ENCODE measurements at places on chromosomes 13 and 19. TPM values are rescaled to one million over a fixed set of nuclear protein-coding genes. Genes with fewer than 3 reads are reported as not detected.
A peak's percentile ranks its signal among the peaks of the same experiment; 100 is the strongest.

DNA sequence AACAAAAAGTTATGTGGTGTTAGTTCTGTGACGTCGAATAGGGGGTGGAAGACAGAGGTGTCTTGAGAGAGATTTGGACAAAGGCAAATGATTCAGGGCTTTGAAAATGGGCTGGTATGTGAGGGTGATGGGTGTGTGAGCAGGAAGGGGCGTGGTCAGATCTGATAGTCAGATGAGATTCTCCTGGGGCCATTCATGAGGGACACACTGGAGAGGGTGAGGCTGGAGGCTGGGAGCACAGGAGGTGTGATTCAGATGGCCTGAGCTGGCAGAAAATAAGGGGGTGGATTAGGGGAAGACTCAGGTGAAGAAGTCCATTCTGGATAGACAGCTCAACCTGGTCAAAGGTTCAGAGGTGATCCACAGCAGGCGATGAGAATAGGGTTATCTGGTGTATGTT, 28.0 kb downstream of the CYP4F22 start:
- H3K4me3 ChIP-seq: no peak overlapping the region
- no peaks in the 10 kb centered on the region for H3K36me3 ChIP-seq

GRCh38 chr19:15452111-15453047, 2.6 kb upstream of the WIZ start:
- H3K4me3 ChIP-seq: no peak overlapping the region
- no peak for DNase-seq
- H3K27me3 ChIP-seq: no peaks in the 10 kb centered on the region
- H3K36me3 ChIP-seq: peaks cover 42% of the 10 kb centered on the region

GRCh38 chr13:110949116-110949515, 34.2 kb upstream of the ANKRD10 start:
- H3K4me1 ChIP-seq: no peaks in the 10 kb centered on the region
- no peak for DNase-seq
- H3K27me3 ChIP-seq: no peaks in the 10 kb centered on the region
- no peaks in the 10 kb centered on the region for H3K36me3 ChIP-seq
- H3K4me3 ChIP-seq: no peak overlapping the region
- H3K27ac ChIP-seq: no peak overlapping the region

- no peak overlapping the region for H3K27ac ChIP-seq
- H3K4me1 ChIP-seq: no peaks in the 10 kb centered on the region
- H3K36me3 ChIP-seq: no peaks in the 10 kb centered on the region
Observed at GRCh38 chr13:51044023-51044665, 66.9 kb downstream of the C13orf42 start.

GRCh38 chr19:23804676-23805075, 46.0 kb upstream of the ZNF681 start:
- H3K27ac ChIP-seq: no peak overlapping the region
- H3K36me3 ChIP-seq: no peaks in the 10 kb centered on the region
- DNase-seq: no peak
- H3K4me3 ChIP-seq: no peak overlapping the region

- H3K27ac ChIP-seq: no peak overlapping the region
- no peaks in the 10 kb centered on the region for H3K36me3 ChIP-seq
- no peaks in the 10 kb centered on the region for H3K27me3 ChIP-seq
- no peak for DNase-seq
Observed at GRCh38 chr19:9054765-9055164, 32.1 kb upstream of the OR1M1 start.

- peaks cover 4% of the 10 kb centered on the region for H3K4me1 ChIP-seq
- DNase-seq: peak; percentile 51
- peaks cover 15% of the 10 kb centered on the region for H3K27me3 ChIP-seq
- H3K4me3 ChIP-seq: no peak overlapping the region
- H3K27ac ChIP-seq: no peak overlapping the region
- no peaks in the 10 kb centered on the region for H3K36me3 ChIP-seq
Observed at GRCh38 chr13:25375727-25376358, 4.1 kb downstream of the ATP8A2 start.

DNA sequence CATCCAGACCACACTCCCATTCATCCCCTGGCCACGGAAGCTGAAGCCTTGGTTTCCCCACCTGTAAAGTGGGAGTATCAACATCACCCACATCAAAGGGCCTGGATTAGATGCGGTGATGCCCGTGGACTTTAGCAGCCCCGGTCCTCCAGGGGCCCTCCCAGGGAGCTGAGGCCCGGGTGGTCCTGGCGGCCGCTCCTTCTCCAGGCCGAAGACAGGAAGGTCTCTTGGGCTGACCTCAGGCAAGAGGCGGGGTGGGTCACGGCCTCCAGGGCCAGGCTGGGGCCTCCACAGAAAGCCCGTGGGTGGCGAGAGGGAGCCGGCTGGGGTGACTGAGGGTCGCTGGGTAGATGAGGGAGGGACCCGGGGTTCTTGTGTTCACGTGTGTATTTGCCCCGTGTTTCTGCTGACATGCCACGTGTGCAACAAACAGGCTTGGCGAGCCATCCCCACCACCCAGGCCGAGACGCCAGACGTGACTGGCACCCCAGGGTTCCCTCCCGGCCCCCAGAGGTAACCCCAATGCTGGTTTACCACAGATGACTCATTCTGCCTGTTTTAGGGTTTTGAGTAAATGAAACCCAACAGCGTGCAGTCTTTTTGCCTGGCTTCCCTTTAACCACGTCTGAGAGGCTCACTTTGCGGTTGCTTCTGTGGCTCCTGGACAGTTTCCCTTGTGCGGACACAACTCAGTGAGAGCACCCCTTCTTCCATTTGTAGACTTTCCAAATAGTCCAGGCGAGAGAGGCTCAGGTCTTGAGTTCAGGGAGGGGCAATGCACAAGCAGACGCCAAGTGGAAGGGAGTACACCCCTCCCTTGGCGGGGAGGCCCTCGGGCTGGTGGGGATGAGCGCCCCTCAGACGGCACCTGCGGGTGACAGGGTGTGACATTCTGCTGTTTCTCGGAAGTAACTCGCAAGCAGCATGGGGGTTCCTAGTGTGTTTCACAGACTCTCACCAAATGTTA, 42.9 kb downstream of the C13orf46 start:
- peaks cover 10% of the 10 kb centered on the region for H3K4me1 ChIP-seq
- no peak overlapping the region for H3K27ac ChIP-seq
- no peaks in the 10 kb centered on the region for H3K36me3 ChIP-seq
- H3K4me3 ChIP-seq: no peak overlapping the region
- no peaks in the 10 kb centered on the region for H3K27me3 ChIP-seq

DNA sequence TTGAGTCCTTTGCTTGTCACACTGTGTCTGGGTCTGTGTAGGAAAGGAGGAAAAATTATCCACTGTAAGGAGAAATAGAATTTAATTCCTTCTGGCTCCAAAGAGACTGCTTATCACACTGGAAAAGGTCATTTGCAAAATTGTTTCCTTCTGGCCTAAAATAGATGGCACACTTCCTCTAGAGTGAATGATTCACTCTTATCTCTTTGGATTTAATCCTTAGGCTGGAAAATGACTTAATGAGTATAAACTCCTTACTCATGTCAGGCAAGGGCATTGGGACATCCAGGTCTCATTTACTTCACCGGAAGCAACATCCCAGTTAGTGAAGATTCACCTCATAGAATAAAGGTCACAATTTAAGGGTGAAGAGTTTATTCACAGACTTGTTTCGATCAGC, 293.6 kb downstream of the OXGR1 start:
- H3K27ac ChIP-seq: no peak overlapping the region
- DNase-seq: no peak
- H3K4me3 ChIP-seq: no peak overlapping the region

DNA sequence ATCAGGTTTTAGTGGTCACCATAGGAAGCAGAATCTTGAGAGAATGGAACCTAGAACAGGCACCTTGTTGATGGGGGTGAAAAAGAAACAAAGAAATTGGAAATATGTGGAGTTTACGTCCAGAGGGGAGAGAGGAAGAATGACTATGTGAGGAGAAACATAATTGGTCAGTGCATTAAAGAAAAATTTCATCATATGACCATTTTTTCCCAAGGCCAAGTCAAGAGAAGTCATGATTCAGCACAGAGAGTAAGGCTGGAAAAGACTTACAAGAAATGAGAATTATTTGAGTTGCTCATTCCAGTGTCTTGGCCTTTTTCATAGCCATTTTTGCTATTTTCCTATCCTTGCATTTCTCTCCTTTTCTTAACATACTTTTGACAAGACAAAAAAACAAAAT, 421.7 kb downstream of the EFNB2 start:
- no peak overlapping the region for H3K4me3 ChIP-seq
- DNase-seq: no peak
- no peaks in the 10 kb centered on the region for H3K36me3 ChIP-seq
- no peaks in the 10 kb centered on the region for H3K4me1 ChIP-seq
- no peaks in the 10 kb centered on the region for H3K27me3 ChIP-seq
- no peak overlapping the region for H3K27ac ChIP-seq

GRCh38 chr19:41225238-41226052, 6.4 kb downstream of the AXL start:
- H3K27ac ChIP-seq: no peak overlapping the region
- H3K27me3 ChIP-seq: no peaks in the 10 kb centered on the region
- no peak for DNase-seq

- H3K27ac ChIP-seq: peak overlapping the region; percentile 99
- H3K4me1 ChIP-seq: peaks cover 70% of the 10 kb centered on the region
- no peaks in the 10 kb centered on the region for H3K27me3 ChIP-seq
- H3K36me3 ChIP-seq: no peaks in the 10 kb centered on the region
- peak; percentile 73 for DNase-seq
Observed at GRCh38 chr19:18304458-18305310, 18.2 kb downstream of the LSM4 start.

GRCh38 chr13:49596221-49596620, 10.9 kb upstream of the RCBTB1 start:
- H3K4me3 ChIP-seq: no peak overlapping the region
- H3K36me3 ChIP-seq: no peaks in the 10 kb centered on the region
- no peaks in the 10 kb centered on the region for H3K4me1 ChIP-seq

GRCh38 chr19:15379999-15380647, 536 bp upstream of the AKAP8 start:
- DNase-seq: no peak
- peaks cover 33% of the 10 kb centered on the region for H3K4me1 ChIP-seq
- H3K27me3 ChIP-seq: no peaks in the 10 kb centered on the region
- peak overlapping the region; percentile 100 for H3K4me3 ChIP-seq
- H3K36me3 ChIP-seq: no peaks in the 10 kb centered on the region

- DNase-seq: no peak
- no peak overlapping the region for H3K27ac ChIP-seq
- H3K36me3 ChIP-seq: peaks cover 30% of the 10 kb centered on the region
- no peaks in the 10 kb centered on the region for H3K27me3 ChIP-seq
- no peak overlapping the region for H3K4me3 ChIP-seq
Observed at GRCh38 chr19:46841458-46842083, 9.1 kb downstream of the AP2S1 start.

- H3K27me3 ChIP-seq: no peaks in the 10 kb centered on the region
- no peak for DNase-seq
- peak overlapping the region; percentile 46 for H3K27ac ChIP-seq
- no peak overlapping the region for H3K4me3 ChIP-seq
- H3K36me3 ChIP-seq: no peaks in the 10 kb centered on the region
Observed at GRCh38 chr19:17522988-17523872, 11.8 kb downstream of the PGLS start.

- no peaks in the 10 kb centered on the region for H3K27me3 ChIP-seq
- no peak overlapping the region for H3K27ac ChIP-seq
- no peak overlapping the region for H3K4me3 ChIP-seq
Observed at GRCh38 chr19:3665681-3666544, 34.4 kb downstream of the PIP5K1C start.

DNA sequence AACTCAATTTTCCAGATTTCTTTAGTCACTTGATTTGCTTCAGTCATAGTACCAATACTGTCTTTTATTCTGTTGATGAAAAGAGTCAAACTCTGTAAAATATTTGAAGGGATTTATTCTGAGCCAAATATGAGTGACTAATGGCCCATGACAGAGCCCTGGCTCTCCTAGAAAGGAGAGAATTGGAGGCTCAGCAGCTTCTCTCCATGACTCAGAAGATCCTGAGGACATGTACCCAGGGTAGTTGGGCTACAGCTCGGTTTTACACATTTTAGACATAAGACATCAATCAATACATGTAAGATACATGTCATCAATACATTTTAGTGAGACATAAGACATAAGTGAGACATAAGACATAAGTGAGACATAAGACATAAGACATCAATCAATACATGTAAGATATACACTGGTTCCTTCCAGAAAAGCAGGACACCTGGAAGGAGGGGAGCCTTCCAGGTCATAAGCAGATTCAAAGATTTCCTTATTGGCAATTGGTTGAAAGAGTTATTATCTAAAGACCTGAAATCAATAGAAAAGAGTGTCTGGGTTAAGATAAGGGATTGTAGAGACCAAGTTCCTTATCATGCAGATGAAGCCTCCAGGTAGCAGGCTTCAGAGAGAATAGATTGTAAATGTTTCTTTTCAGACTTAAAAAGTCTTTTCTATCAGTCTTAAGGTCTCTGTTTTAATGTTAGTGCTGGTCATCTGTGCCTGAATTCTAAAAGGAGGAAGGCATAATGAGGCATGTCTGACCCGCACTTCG, 179.8 kb upstream of the RFC3 start:
- H3K36me3 ChIP-seq: no peaks in the 10 kb centered on the region
- DNase-seq: no peak
- H3K27ac ChIP-seq: no peak overlapping the region

- no peak overlapping the region for H3K27ac ChIP-seq
- H3K27me3 ChIP-seq: no peaks in the 10 kb centered on the region
- H3K36me3 ChIP-seq: no peaks in the 10 kb centered on the region
- no peak overlapping the region for H3K4me3 ChIP-seq
- no peaks in the 10 kb centered on the region for H3K4me1 ChIP-seq
Observed at GRCh38 chr13:45773236-45773635, 71.1 kb downstream of the CBY2 start.

ZNF560 gene
- total RNA-seq: not detected

FOXO1 gene
- total RNA-seq: 68.4 TPM

ZNF254 gene
- total RNA-seq: 19.1 TPM
